Activated CD4-positive, alpha-beta T cell treated with anti-CD3 and anti-CD28 coated beads for 24 hours (primary cell): ENCODE measurements at places on chromosomes 1 and 21.

DNA sequence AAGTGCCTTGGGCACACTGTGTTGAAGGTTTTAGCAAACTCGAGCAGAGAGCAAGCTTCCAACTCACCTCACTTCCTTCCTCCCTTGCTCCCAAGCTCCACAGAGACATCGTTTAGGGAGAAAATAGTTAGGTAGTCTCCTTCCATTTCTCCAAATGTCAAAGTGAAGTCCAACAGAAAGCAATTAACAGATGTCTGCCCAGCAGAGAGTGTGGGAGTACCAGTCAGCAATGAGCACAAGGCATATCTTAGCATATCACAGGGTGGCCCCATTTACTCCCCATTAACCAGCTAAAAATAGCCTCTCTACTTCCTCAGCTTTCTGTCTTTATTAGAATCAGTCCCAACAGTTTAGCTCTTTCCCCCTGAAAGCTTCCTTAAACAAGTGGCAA lies 334.2 kb upstream of the CAMK1G start:
- no peak for DNase-seq

GRCh38 chr1:87329526-87330056 lies 911 bp downstream of the LMO4 start:
- DNase-seq: no peak

DNA sequence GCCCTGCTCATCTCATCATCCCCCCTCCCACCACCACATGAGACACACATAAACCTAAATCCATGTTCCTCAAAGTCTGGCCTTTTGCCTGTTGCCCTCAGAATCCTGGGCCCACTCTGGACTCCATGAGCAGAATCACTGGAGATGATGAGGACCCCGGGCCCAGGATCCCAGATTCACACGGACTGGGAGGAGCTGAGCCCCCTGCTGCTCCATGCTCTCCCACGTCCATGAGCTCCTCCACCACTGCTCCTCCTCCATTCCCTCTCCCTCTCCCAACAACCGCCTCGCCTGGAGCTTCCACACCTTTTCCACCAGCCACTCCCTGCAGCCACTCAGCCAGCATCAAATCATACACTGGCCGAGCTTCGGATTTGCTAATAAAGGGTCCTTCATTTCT lies 47.6 kb downstream of the GLIS1 start:
- no peak for DNase-seq

GRCh38 chr1:154765970-154766369 lies 104.1 kb downstream of the KCNN3 start:
- no peak for DNase-seq

- no peak for DNase-seq
Observed at GRCh38 chr21:16837321-16837720, 675.5 kb upstream of the CXADR start.

- DNase-seq: no peak
Observed at GRCh38 chr1:89815611-89816010, 5.2 kb upstream of the LRRC8D start.

- DNase-seq: no peak
Observed at GRCh38 chr1:41641941-41642527, 157.6 kb upstream of the EDN2 start.

DNA sequence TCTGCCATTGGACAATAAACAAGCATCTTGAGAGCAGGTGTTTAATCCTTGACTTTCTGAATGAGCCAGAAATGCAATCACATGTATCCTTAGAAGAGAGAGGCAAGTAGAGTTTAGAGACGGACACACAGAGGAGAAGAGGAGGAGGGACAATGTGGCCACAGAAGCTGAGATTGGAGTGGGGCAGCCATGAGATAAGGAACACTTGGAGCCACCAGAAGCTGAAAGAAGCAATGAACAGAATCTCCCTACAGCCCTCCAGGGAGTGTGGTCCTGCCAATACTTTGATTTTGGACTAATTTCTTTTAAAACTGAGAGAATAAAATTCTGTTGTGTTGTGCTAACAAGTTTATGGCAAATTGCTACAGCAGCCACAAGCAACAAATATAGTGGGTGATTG lies 141.0 kb downstream of the ATP6V1G3 start:
- DNase-seq: no peak

DNA sequence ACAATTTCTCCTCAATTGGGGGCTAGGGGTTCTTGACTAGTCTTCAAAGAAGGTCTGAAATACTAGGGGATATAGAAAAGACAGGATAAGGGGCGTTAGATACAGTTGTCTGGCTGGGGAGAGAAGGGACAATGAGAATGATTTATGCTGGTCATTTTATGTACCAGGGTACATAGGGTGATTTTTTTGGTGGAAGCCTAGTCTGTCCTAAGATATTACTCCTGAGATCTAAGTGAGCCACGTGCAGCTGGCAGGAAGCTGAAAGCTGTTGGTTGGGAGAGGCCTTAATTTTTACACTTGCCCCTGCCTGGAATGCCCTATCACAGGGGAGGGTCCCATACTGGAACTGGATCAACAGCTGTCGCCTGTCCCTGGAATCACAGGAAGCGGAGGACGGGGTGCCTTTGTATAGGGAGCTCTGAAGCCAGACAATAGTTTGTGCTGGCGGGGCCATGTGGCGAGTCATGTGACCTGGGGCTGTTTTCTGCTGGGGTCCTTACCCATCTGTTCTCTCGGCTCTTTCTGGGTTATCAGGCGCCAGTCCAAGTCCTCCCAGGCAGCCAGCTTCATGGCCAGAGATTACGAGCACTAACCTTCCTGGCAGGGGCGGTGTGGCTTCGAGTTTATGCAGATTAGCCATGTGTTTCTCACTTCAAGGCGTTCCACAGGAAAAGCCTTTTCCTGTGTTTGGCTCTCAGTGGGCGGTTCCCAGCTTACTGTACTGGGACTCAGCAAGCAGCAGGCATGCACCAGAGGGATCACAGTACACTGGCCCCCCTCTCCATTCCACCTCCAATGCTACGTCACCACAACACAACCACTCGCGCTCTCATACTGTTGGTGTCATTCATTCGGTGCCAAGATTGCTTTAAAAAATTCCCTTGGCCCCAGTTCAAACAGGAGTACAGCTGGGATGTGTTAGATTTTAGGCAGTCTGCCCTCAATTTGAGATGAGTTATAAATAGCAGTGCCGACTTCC lies 27.5 kb downstream of the ARID1A start:
- DNase-seq: no peak

DNA sequence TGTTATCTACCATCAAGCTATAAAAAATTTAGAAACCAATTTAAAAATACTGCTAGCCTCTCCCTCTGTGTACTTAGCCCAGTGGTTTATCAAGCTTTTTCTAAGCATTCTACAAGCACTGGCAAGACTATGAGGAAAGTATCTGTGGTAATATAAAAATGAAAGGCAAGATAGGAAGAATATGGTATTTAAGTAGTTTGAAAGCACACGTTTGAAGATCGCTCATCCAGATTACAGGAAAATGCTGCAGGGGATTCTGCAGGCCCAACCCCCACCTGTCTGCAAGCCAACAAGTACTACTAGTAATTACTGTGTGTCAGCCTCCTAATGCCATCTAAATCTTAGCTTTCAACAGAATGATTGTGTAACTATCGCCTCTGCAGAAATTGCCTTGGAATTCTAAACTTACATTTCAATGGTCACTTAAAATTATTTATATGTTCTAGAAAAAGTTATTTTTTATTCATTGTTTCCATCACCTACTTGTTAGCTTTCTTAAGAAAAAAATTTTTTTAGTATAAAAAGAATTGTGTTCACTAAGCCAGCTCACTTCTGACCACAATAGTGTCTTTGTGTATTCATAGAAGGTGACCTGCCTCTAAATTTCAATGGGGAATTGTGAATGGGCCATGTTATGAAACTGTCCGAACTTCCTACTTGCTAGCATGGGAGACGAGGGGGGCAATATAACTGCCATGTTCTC lies 8.5 kb downstream of the ERRFI1 start:
- DNase-seq: no peak

GRCh38 chr1:101697072-101697471 lies 299.7 kb downstream of the OLFM3 start:
- no peak for DNase-seq

DNA sequence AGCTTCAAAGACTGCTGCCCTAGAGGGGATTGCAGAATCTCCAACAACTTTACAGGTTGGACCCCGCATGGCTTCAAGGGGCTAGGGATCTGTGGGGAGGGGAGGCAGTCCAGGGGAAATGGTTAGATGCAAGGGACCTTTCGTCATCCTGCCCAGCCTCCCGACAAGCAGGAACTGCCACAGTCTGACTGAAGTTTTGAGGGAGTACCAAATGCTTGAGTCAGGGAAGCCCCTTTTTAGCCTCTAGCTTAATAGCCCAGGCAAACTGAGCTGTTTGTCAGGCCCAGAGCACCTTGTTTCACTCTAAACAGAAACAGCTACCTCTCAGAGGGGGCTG lies 1.1 kb downstream of the TOR3A start:
- DNase-seq: no peak

GRCh38 chr1:67130673-67131072 lies 4.1 kb downstream of the C1orf141 start:
- DNase-seq: no peak

- no peak for DNase-seq
Observed at GRCh38 chr21:42649122-42650032, 4.0 kb upstream of the PDE9A start.

- DNase-seq: no peak
Observed at GRCh38 chr1:41359211-41360073, 1.8 kb upstream of the FOXO6 start.

GRCh38 chr1:117093091-117093534 lies 28.4 kb downstream of the TRIM45 start:
- no peak for DNase-seq
